ENCODE measurements at places on chromosomes 5 and 9.

GRCh38 chr5:61020415-61020814, 75.4 kb downstream of the NDUFAF2 start:
- DNase-seq: no peak

DNA sequence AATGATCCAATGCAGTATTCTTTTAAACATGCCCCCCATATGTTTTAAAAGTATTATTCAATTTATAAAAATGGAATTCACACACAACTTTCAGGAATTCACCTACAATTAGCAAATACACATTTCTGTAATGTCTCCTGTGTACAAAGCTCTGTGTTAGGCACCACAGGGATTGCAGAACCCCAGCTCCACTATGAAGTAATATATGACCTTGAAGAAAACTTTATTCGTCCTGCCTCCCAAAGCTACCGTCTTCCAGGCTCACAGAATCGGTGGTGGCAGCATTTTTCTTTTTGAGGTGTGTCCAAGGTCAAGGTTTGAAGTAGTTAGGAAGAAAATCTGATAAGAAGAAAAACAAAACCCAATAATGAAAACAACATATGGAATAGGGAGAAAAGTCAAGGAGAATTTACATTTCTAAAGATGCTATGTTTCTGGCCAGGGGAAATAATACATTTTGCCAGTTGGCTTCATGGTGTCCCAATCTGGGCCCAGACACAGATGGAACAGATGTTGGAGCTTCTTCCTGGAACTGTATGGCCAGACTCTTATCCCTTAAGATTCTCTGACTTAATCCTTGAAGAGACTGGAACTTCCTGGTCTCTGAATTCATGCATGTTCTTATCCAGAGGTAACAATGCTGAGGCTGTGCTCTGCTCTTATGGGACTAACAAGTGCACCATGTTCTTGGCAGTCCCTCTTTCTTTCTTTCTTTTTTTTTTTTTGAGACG, 22.0 kb upstream of the LVRN start:
- no peak for DNase-seq

DNA sequence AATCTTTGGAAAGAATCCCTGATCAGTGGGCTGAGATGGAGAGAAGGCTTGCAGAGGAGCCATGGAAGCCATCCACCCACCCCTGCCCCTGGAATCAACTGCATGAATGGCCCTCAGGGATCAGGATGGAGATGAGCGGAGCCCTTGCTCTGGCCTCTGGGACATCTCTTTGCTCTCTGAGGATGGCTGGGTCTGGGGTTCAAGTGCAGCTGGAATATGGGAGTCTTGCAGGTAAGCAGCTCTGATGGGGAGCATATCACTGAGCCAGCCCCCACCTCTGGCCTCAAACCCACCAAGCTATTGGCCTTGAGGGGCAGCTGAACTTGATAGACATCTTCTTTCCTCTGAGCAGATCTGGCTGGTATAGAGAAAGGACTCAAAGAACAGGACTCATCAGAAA, 76.1 kb downstream of the C5orf15 start:
- no peak for DNase-seq

DNA sequence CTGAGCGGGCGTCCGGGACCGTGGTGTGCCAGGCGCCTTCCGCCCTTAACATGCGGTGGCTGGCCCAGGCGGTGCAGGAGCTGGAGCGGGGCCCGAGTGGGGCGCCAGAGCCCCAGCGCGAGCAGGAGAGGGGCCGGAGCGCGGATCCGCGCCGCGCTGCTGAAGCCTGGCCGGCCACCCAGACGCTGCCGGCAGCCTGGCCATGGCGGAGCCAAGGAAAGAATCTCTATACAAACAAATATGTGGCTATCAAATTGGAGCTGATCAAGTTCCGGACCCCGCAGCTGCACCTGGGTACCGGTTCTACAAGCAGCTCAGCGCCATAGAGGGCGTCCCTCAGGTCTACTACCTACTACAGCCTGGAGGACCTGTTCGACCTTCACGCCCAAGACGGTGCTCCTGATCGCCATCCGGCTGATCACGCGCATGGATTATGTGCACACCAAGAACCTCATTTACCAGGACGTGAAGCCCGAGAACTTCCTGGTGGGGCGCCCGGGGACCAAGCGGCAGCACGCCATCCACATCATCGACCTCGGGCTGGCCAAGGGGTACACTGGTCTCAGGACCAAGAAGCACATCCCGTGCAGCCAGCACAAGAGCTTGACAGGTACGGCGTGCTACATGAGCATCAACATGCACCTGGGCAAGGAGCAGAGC, 55.8 kb downstream of the JAK2 start:
- DNase-seq: no peak

GRCh38 chr5:84550222-84550621, 165.5 kb upstream of the EDIL3 start:
- no peak for DNase-seq

DNA sequence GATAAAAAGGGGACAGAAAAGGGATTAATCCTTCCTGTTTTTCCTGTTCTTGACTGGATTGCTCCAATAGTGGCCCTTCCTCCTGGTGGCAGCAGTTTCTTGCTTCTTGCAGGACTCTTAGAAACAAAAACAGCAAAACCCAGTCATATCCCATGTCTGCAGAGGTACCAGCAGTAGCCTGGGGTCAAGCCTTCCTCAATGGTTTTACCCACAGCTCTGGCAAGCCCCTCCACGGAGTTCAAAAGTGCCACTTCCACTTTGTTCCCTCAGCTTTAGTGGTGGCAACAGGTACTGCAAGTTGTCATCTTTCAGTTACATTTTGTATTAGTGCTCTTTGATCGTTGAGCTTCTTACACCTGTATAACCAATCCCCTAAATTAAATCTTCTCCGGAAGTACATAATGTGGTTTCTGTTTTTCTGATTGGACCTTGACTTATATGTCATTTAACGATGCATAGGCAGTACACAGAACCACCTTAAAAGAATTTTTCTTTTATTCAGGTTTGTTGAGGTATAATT, 8.7 kb upstream of the RANBP6 start:
- no peak for DNase-seq
